ENCODE measurements at places on chromosomes 12 and 14.

GRCh38 chr12:124995200-124995961 is 1.9 kb downstream of the BRI3BP start:
- no peak for DNase-seq

- DNase-seq = no peak
Observed at GRCh38 chr12:67783393-67783792, 134.8 kb downstream of the DYRK2 start.

DNA sequence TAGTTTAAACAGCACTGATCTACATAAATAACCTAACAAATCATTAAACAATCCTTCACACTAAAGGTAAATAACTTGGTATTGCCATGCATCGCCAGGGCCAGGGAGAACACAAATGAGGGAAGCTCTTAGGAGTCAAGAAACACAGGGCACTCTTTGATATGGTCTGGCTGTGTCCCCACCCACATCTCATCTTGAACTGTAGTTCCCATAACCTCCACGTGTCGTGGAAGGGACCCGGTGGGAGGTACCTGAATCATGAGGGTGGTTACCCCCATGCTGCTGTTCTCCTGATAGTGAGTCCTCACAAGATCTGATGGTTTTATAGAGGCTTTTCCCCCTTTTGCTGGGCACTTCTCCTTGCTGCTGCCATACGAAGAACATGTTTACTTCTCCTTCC is 17.3 kb downstream of the TMEM132D start:
- DNase-seq = no peak

DNA sequence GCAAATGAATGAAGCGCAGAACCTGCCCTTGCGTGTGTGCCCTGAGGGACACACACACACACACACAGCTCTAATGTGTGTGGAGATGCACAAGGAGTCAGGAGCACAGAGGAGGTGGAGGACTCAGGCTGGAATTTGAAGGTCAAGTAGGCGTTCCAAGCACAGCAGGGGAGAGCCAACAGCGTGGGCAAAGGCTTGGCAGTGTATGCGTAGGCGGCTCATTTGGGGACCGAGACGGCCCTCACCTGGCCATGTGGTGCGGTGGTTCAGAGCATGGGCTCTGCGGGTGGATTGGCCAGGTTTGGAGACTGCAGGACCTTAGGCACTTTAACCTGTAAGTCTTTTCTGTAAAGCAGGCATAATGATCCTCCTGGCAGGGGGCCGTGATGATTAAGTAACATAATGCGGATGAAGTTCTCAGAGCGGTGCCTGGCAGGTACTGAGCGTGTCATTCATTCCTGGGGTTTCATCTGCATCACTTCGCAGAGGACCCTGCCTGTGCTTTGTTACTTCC is 69.5 kb upstream of the SLC24A4 start:
- no peak for DNase-seq
